Naive thymus-derived CD8-positive, alpha-beta T cell (primary cell): ENCODE measurements at places on chromosomes 4 and X. TPM values are rescaled to one million over a fixed set of nuclear protein-coding genes. Genes with fewer than 3 reads are reported as not detected.

Gene GLRA2
- not detected for polyA plus RNA-seq

- H3K4me1 ChIP-seq: peaks cover 32% of the 10 kb centered on the region
- H3K27ac ChIP-seq: peak overlapping the region; percentile 90
- no peak overlapping the region for H3K4me3 ChIP-seq
Measured at GRCh38 chr4:876780-877179, 50.9 kb upstream of the CPLX1 start.

Gene NEXMIF
- polyA plus RNA-seq: 0.97 TPM

Gene FGF2
- polyA plus RNA-seq: not detected

GRCh38 chr4:105510245-105510644 lies 36.4 kb upstream of the PPA2 start:
- no peaks in the 10 kb centered on the region for H3K36me3 ChIP-seq
- H3K4me3 ChIP-seq: no peak overlapping the region
- peaks cover 7% of the 10 kb centered on the region for H3K27me3 ChIP-seq
- no peak overlapping the region for H3K27ac ChIP-seq
- DNase-seq: no peak

- no peaks in the 10 kb centered on the region for H3K27me3 ChIP-seq
- H3K4me3 ChIP-seq: no peak overlapping the region
Measured at GRCh38 chrX:118550792-118551191, 55.2 kb downstream of the DOCK11 start.

GRCh38 chr4:115292320-115293092 lies 179.1 kb upstream of the NDST4 start:
- H3K36me3 ChIP-seq: no peaks in the 10 kb centered on the region
- DNase-seq: no peak
- H3K4me1 ChIP-seq: no peaks in the 10 kb centered on the region
- no peak overlapping the region for H3K27ac ChIP-seq
- H3K27me3 ChIP-seq: no peaks in the 10 kb centered on the region

DNA sequence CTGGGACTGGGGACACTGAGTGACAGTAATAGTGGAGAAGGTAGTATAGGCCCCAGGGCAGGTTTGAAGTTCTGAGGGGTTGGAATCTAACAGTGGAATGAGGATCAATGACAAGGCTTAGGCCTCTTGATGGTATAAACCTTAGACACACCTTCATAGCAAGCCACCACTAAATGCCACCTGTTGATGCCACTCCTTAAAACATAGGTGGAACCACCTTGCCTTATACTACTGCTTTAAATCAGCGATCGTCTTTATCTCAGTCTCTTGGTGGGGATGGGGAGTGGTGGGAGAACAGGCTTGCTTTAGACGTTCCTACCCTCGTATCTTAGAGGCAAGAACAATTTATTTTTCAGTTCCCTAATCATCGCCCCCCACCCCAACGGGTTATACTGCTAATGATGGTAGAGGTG lies 1.2 kb downstream of the RAB33B start:
- H3K36me3 ChIP-seq: no peaks in the 10 kb centered on the region
- peak overlapping the region; percentile 94 for H3K27ac ChIP-seq
- DNase-seq: no peak
- H3K4me1 ChIP-seq: peaks cover 69% of the 10 kb centered on the region
- peak overlapping the region; percentile 97 for H3K4me3 ChIP-seq

- no peak for DNase-seq
- no peak overlapping the region for H3K27ac ChIP-seq
- H3K27me3 ChIP-seq: peaks cover 6% of the 10 kb centered on the region
- H3K4me3 ChIP-seq: no peak overlapping the region
- H3K36me3 ChIP-seq: no peaks in the 10 kb centered on the region
Measured at GRCh38 chr4:182724414-182724813, 192.8 kb downstream of the DCTD start.

Gene TMEM150C
- not detected for polyA plus RNA-seq

DNA sequence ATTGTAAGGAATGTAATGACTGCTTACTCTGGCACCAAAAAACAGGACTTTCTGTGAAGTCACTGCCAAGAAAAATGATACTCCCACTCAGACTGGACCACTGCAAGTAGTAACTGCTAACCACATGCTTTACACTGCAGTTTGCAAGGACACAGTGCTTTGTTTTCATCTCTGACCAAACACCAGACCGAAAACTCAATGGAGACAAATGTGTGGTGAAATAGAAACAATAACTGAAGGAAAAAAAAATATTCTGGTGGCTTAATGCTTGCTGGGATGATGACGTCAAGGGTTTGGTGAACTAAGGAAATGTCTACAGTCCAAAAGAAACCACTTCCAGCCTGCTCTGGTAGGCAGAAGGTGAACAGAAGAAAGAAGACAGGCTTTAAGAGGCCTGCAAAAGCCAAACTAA lies 13.2 kb downstream of the GPC4 start:
- H3K4me3 ChIP-seq: no peak overlapping the region
- no peaks in the 10 kb centered on the region for H3K36me3 ChIP-seq
- peaks cover 4% of the 10 kb centered on the region for H3K4me1 ChIP-seq
- no peak overlapping the region for H3K27ac ChIP-seq
- H3K27me3 ChIP-seq: peaks cover 3% of the 10 kb centered on the region

Gene ZXDA
- 1.7 TPM for polyA plus RNA-seq

Gene PLP1
- polyA plus RNA-seq: not detected

Gene CT45A10
- polyA plus RNA-seq: not detected

- H3K4me3 ChIP-seq: no peak overlapping the region
- H3K4me1 ChIP-seq: no peaks in the 10 kb centered on the region
- H3K27me3 ChIP-seq: no peaks in the 10 kb centered on the region
- DNase-seq: no peak
- no peaks in the 10 kb centered on the region for H3K36me3 ChIP-seq
- no peak overlapping the region for H3K27ac ChIP-seq
Measured at GRCh38 chrX:87525771-87526229, 8.2 kb downstream of the KLHL4 start.

- no peak for DNase-seq
- H3K4me1 ChIP-seq: no peaks in the 10 kb centered on the region
- no peaks in the 10 kb centered on the region for H3K36me3 ChIP-seq
- no peak overlapping the region for H3K27ac ChIP-seq
Measured at GRCh38 chrX:6599230-6599860, 64.4 kb upstream of the VCX3A start.

Gene OPN1MW3
- not detected for polyA plus RNA-seq

Gene SMIM31
- not detected for polyA plus RNA-seq

Gene YY2
- 0.36 TPM for polyA plus RNA-seq

- H3K4me1 ChIP-seq: no peaks in the 10 kb centered on the region
- H3K4me3 ChIP-seq: no peak overlapping the region
- H3K36me3 ChIP-seq: no peaks in the 10 kb centered on the region
- no peaks in the 10 kb centered on the region for H3K27me3 ChIP-seq
Measured at GRCh38 chrX:68876731-68877130, 47.9 kb downstream of the EFNB1 start.

Gene SOWAHD
- 0.47 TPM for polyA plus RNA-seq

GRCh38 chr4:175784986-175785525 lies 27.0 kb downstream of the GPM6A start:
- H3K27ac ChIP-seq: no peak overlapping the region
- no peaks in the 10 kb centered on the region for H3K4me1 ChIP-seq
- H3K4me3 ChIP-seq: no peak overlapping the region
- no peaks in the 10 kb centered on the region for H3K36me3 ChIP-seq
- no peak for DNase-seq

- H3K4me1 ChIP-seq: no peaks in the 10 kb centered on the region
- no peak overlapping the region for H3K4me3 ChIP-seq
- H3K27ac ChIP-seq: no peak overlapping the region
- no peaks in the 10 kb centered on the region for H3K27me3 ChIP-seq
Measured at GRCh38 chr4:94802091-94802490, 44.3 kb downstream of the BMPR1B start.

DNA sequence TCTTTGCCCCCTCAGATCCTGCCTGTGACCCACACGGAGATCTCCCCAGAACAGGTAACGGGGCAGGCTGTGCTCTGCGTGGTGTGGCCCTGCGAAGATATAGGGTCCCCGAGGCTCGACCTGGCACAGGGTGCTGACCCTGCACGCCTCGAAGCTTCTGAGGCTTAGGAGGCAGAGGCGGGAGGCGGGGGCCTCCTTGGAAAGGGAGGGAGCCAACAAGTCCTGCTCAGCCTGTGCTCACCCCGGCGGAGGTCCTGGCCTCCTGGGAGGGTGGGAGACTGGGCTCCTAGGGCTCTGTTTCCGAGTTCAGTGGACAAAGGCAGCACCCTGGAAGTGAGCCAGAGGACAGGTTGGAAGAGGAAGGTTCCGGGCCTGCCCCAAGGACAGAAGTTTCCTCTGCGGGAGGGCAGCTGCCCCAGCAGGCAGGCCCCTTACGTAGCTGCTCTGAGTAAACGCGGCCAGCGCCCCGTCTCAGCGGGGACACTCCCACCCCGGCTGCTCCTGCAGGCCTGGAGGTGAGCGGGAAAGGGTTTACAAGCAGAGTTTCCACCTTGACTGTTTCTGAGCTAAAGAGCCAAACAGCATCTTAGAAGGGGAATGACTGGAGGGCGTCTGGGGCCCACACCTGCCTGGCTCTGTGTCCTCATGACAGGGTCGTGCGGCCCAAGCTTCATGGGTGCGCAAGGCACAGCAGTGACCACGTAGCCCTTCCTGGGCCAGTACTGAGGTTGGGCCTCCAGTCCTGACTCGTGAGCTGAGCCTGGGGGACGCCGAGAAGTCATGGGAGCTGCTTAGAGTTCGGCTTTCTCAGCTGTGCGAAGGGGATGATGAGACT lies 16.1 kb downstream of the TMEM175 start:
- peaks cover 26% of the 10 kb centered on the region for H3K36me3 ChIP-seq
- no peak for DNase-seq
- no peaks in the 10 kb centered on the region for H3K27me3 ChIP-seq
- no peak overlapping the region for H3K27ac ChIP-seq
- no peak overlapping the region for H3K4me3 ChIP-seq

DNA sequence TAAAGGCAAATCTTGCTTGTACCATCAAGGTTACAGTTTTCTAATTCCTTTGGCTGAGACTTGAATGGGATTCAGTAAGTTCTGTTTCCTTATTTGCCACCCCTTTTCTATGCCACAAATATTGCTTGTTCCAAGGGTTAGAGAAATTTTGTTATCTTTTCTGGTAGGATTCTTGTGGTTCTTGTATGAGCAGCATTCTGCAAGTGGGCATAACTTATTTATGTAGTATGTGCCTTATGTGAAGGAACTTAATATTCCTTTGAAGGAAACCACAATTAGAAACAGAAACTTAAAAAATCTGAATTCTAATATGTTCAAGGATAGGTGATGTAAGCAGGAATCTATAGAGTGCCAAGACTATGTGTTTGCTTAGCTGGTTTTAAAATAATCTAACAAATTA lies 53.1 kb upstream of the TSPAN5 start:
- no peak overlapping the region for H3K4me3 ChIP-seq
- no peak overlapping the region for H3K27ac ChIP-seq
- H3K36me3 ChIP-seq: peaks cover 9% of the 10 kb centered on the region
- H3K4me1 ChIP-seq: peaks cover 16% of the 10 kb centered on the region
- H3K27me3 ChIP-seq: no peaks in the 10 kb centered on the region
- DNase-seq: no peak

DNA sequence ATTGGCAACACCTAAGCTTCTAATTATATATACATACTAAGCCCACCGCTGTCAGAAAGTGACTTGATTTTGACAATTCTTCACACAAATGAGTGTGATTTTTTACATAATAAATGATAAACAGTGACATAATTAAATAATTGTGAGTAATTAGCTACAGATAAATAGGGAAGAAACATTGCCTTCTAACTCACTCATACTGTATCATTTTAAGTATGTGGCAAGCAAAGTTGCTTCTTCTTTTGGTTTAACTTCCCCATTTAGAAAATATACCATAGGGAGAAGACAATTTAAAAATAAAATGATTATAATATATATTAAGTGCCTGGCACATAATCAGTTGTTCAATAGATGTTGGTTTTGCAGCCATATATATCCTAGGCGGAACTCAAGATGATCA lies 644.2 kb downstream of the FSTL5 start:
- no peak overlapping the region for H3K27ac ChIP-seq
- DNase-seq: no peak
- no peaks in the 10 kb centered on the region for H3K36me3 ChIP-seq
- H3K4me1 ChIP-seq: no peaks in the 10 kb centered on the region
- no peaks in the 10 kb centered on the region for H3K27me3 ChIP-seq
- H3K4me3 ChIP-seq: no peak overlapping the region

Gene ASB9
- polyA plus RNA-seq: 2.7 TPM

DNA sequence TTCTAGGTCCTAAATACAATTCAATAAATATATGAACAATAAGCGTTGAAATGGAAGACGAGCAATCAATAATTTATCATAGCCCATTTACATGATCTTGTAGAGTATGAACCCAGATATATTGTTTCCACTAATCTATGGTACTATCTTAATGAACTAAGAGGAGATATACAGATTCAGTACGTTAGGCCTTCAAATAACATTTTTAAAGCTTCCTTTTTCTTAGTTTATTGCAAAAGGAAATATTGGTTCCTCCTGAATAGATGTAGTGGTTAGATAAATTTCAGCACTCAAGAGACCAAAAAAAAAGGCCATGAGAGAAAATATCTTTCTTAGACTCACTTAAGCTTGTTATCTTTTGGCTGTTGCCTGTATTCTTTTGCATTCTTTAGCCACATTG lies 147.5 kb upstream of the PITX2 start:
- H3K27me3 ChIP-seq: no peaks in the 10 kb centered on the region
- no peak for DNase-seq
- H3K36me3 ChIP-seq: no peaks in the 10 kb centered on the region
- no peak overlapping the region for H3K27ac ChIP-seq
- no peak overlapping the region for H3K4me3 ChIP-seq

DNA sequence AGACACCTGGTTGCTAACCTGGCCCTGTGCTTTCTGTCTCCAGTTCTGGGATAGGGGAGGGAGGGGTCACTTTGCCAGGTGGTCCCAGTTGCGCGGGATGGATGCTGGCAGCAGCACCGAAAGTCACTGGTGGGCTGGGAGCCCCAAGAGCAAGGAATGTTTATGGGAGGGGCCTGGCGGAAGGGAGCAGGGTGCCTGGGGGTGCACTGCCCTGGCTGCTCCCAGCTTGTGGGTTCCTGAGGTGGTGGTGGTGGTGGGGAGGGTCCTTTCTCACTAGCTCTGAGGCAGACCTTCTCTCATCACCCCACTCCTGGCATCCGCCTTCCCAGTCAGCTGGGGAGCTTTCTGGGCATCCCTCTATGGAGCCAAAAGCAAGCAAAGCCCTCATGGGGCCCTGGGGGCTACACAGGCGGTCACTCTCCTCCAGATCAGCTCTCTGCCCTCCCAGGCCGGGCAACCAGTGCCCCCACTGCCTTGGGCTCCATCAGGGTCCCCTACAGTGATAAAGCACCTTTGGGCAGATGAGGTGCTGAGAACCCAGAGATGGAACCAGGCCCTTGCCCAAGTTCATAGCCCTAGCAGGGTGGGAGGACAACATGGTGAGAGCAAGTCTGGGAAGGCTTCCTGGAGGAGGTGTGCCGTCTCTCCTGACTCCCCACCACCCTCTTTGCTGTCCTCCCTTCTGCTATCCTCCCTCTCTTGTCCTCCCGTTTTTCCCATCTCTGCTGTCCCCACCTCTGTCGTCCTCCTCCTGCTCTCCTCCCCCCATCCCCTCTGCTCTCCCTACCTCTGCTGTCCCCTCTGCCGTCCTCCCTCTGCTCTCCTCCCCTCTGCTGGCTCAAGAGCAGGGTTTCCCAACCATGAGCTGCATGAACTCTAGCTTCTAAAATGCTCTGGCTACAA lies 16.0 kb downstream of the FGFR3 start:
- H3K36me3 ChIP-seq: peaks cover 14% of the 10 kb centered on the region
- DNase-seq: no peak
- H3K4me1 ChIP-seq: peaks cover 2% of the 10 kb centered on the region
- H3K27ac ChIP-seq: no peak overlapping the region
